ENCODE measurements at places on chromosomes 11 and 22.
A peak's percentile ranks its signal among the peaks of the same experiment; 100 is the strongest.

DNA sequence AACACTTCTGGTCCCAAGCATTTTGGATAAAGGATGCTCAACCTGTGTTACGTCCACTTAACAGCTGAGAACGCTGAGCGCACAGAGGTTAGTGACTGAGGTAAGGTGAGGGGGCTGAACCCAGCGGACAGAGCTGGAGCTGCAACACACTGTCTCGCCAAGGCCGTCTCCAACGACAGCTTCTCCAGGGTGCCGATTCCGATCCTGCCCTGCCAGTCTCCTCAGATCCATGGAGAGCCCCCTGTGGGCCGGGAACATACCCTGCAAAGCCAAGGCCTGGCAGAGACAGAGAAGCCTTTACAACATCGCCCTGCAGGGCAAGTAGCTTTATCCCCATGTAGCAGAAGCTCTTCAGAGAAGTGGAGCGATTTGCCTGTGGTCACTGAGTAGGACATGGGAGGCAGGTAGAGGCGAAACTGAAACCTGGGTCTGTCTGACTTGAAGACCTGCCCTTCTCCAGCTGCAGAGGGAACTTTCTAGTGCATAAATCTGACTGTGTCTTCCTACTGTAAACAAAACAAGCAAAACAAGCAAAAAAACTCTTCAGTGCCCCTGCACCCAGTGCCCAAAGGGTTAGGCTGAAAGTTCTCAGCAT lies 72.8 kb downstream of the SCUBE1 start:
- no peaks in the 10 kb centered on the region for H3K36me3 ChIP-seq
- H3K4me3 ChIP-seq, result no peak overlapping the region
- no peak overlapping the region for H3K27ac ChIP-seq
- no peaks in the 10 kb centered on the region for H3K4me1 ChIP-seq
- no peaks in the 10 kb centered on the region for H3K27me3 ChIP-seq

- H3K36me3 ChIP-seq, result no peaks in the 10 kb centered on the region
- peak; percentile 17 for DNase-seq
- H3K4me3 ChIP-seq, result no peak overlapping the region
- H3K27ac ChIP-seq, result no peak overlapping the region
- peaks cover 29% of the 10 kb centered on the region for H3K4me1 ChIP-seq
Measured at GRCh38 chr11:34327804-34328631, 29.8 kb downstream of the ABTB2 start.

DNA sequence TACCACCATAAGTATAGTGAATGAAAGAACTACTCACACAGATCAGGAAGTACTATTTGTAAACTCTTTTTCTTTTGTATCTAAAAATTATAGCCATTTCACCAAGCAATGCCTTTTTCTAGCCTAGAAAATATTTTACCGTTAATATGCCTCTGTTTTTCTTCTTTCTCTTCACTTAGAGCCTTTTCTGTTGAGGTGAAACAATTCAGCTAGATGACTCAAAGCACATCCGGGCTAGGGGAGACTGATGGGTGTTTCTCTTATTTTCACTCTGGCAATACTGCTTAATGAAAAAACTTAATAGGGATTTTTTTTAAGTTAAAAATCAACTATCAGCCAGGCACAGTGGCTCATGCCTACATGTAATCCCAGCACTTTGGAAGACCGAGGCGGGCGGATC lies 93.3 kb downstream of the SGSM3 start:
- no peak for DNase-seq
- H3K4me3 ChIP-seq, result no peak overlapping the region
- no peaks in the 10 kb centered on the region for H3K4me1 ChIP-seq

DNA sequence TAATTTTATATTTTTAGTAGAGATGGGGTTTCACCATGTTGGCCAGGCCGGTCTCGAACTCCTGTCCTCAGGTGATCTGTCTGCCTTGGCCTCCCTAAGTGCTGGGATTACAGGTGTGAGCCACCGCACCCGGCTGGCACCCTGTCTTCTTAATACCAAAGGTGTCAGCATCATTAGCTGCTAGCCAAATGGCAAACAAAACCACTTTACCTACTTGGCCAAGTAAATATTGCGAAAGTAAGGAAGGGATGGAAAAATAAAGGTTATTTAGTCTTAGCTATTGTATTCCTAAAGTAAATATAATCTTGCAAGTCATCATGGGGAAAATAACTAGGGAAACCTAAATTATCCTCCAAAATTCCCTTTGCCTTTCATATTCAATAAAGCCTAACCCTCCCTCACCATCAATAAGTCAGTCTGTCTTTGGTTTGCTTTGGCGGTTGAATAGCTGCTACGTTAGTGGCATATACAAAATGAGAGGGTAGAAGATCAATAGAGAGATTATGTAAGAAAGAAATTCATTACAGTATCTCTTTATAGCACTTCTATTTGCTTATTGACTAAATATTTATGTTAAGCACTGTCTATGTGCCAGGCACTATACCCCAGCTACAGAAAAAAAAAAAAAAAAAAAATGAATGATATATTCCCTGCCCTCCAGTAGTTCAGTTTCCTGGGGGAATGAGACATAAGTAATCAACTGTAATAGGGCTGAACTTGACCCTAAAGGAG lies 40.2 kb upstream of the CFAP300 start:
- H3K36me3 ChIP-seq, result no peaks in the 10 kb centered on the region
- H3K4me1 ChIP-seq, result no peaks in the 10 kb centered on the region
- peak; percentile 14 for DNase-seq
- H3K27ac ChIP-seq, result no peak overlapping the region
- no peaks in the 10 kb centered on the region for H3K27me3 ChIP-seq

- no peak overlapping the region for H3K4me3 ChIP-seq
- H3K27ac ChIP-seq, result no peak overlapping the region
- no peaks in the 10 kb centered on the region for H3K27me3 ChIP-seq
- H3K36me3 ChIP-seq, result no peaks in the 10 kb centered on the region
- DNase-seq, result no peak
Measured at GRCh38 chr11:23143022-23143421, 282.7 kb upstream of the CCDC179 start.

- no peaks in the 10 kb centered on the region for H3K27me3 ChIP-seq
- H3K36me3 ChIP-seq, result no peaks in the 10 kb centered on the region
- H3K27ac ChIP-seq, result no peak overlapping the region
- no peak for DNase-seq
- H3K4me1 ChIP-seq, result no peaks in the 10 kb centered on the region
Measured at GRCh38 chr11:86865436-86865835, 65.1 kb downstream of the PRSS23 start.

DNA sequence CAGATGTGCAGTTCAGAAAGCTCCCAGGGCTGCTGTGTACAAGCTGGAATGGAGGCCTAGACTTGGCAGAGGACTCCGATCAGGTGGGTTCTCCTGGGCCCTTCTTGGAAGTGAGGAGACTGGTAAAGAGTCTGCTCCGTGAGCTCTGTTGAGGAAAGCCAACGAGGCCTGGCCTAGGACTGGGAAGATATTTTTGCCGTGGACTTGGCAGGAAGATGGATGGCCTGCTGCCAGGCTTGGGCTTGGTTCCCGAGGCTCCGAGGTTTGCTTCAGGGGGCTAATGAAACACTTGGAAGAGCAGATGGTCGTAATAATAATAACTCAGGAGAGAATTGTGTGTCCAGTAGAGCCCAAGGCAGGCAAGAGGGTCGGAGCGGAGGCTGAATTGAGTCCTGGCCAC lies 3.9 kb downstream of the GALR3 start:
- H3K27me3 ChIP-seq, result no peaks in the 10 kb centered on the region
- DNase-seq, result no peak
- H3K4me3 ChIP-seq, result no peak overlapping the region
- no peak overlapping the region for H3K27ac ChIP-seq
- peaks cover 15% of the 10 kb centered on the region for H3K36me3 ChIP-seq

GRCh38 chr11:128828350-128828749 lies 38.7 kb downstream of the KCNJ1 start:
- DNase-seq, result no peak
- no peak overlapping the region for H3K4me3 ChIP-seq
- no peak overlapping the region for H3K27ac ChIP-seq
- peaks cover 15% of the 10 kb centered on the region for H3K4me1 ChIP-seq

DNA sequence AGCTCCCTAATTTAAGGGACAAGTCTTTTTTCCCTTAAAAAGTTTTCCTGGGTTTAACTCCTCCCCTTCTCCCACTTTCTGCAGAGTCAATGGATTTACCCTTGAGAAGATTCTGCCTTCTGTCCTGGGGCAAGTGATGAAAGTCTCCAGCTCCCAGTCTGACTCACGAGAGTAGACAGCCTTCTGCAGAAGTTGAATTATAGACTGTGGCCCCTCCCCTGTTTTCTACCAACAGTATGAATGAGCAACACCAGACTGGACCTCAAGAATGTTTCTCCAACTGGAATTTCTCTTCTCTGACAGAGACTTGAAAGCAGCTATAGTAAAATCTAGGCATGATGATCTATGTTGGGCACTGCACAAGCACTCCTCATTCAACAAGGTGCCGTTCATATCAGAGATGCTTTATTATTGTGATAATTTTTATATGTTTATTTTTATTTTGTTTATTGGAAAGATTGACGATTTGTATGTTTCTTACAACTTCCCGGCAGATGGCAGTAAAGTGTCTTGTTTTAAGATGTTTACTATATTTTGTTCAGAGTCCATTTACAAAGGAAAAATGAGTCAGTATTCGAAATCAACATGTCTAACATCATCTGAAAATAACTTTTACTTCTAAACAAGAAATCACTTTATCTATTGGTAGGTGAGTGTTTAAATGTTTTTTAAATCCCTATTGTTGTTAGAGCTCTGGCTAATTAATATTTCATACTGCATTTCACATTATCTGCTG lies 56.6 kb downstream of the LMO2 start:
- no peaks in the 10 kb centered on the region for H3K36me3 ChIP-seq
- no peak for DNase-seq
- no peak overlapping the region for H3K4me3 ChIP-seq
- no peaks in the 10 kb centered on the region for H3K27me3 ChIP-seq
- H3K4me1 ChIP-seq, result no peaks in the 10 kb centered on the region

GRCh38 chr11:69200331-69201065 lies 44.8 kb downstream of the SMIM38 start:
- peak; percentile 10 for DNase-seq
- no peaks in the 10 kb centered on the region for H3K27me3 ChIP-seq
- H3K27ac ChIP-seq, result no peak overlapping the region
- no peak overlapping the region for H3K4me3 ChIP-seq
- no peaks in the 10 kb centered on the region for H3K36me3 ChIP-seq

DNA sequence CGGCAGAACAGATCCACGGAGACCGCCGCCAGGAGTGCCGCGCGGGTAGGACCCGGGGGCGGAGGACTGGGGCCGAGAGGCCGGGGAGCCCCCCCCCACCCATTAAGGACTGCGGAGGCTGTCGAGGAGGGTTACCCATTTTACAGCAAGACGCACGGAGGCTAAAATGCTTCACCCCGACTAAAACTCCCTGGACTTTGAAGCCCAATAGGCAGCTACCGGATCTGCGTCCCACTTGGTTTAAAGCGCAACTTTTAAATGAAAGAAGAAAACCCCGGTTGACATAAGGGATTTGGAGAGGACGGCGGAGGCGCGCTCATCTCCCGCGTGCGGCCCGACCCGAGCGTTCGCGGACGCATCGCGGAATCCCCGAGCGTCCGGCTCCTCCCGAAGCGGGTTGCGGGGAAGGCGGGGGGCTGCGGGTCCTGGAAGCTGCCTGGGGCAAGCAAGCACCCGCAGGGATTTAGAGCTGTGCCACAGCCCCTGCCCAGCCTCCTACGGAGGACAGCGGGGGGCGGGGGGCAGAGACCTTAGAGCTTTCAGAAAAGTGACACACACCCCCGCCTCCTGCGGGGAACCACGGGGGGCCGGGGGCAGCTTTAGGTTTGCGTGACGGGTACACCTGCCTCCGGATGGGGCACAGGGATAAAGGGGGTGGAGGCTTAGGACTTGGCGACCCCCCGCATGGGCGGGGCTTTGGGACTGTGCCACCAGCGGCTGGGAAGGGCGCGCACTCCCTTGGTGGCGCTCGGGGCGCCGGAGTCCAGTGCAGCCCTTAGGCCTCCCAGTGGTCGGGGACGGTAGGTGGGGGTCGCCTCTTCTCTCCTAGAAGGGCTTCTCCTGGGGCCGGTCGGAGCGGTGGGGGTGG lies 760 bp upstream of the CELSR1 start:
- peaks cover 18% of the 10 kb centered on the region for H3K4me1 ChIP-seq
- no peak for DNase-seq
- H3K27me3 ChIP-seq, result no peaks in the 10 kb centered on the region

DNA sequence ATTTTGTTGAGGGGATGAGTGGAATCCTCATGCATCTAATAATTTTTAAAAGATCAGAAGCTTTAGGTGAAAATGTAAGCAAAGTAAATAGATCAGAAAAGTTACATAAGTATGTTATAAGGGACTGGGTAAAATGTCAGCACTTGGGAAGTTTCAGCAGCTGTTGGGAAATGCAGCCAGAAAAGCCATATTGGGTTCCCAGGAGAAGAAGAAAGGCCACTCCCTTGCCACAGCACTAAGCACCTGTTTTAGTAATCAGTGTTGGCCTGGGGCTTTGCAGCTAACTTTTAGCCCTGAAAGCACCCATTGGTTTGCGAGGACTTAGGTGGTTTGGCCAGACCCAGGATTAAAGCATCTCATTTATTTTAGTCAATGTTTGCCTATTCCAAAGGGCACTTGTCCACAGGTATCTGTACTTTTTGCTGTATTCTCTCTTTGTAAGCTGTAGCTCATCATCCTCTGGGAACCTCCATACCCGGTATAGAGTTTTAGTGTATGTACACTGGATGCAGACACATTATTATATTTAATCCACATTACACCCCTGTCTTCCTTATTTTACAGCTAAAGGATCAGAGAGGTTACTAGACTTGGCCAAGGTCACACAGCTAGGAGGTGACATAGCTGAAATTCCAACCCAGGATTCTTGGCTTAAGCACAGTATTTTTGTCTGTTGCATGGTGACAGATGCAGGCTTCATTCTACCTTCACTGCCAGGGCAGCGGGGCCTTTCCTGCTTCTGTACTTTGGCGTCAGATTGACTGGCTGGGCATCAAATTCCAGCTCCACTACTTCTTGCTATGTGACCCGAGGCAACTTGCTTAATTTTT lies 127.7 kb upstream of the SESN3 start:
- H3K4me1 ChIP-seq, result no peaks in the 10 kb centered on the region
- no peak overlapping the region for H3K4me3 ChIP-seq
- no peaks in the 10 kb centered on the region for H3K27me3 ChIP-seq
- H3K36me3 ChIP-seq, result no peaks in the 10 kb centered on the region
- no peak for DNase-seq

- no peak for DNase-seq
- H3K36me3 ChIP-seq, result no peaks in the 10 kb centered on the region
- H3K4me3 ChIP-seq, result no peak overlapping the region
- H3K27ac ChIP-seq, result no peak overlapping the region
- no peaks in the 10 kb centered on the region for H3K27me3 ChIP-seq
Measured at GRCh38 chr11:61718621-61719302, 33.7 kb upstream of the MYRF start.

- H3K4me1 ChIP-seq, result no peaks in the 10 kb centered on the region
- DNase-seq, result no peak
- H3K36me3 ChIP-seq, result no peaks in the 10 kb centered on the region
- H3K4me3 ChIP-seq, result no peak overlapping the region
- no peak overlapping the region for H3K27ac ChIP-seq
Measured at GRCh38 chr11:114416441-114416961, 16.0 kb downstream of the RBM7 start.

DNA sequence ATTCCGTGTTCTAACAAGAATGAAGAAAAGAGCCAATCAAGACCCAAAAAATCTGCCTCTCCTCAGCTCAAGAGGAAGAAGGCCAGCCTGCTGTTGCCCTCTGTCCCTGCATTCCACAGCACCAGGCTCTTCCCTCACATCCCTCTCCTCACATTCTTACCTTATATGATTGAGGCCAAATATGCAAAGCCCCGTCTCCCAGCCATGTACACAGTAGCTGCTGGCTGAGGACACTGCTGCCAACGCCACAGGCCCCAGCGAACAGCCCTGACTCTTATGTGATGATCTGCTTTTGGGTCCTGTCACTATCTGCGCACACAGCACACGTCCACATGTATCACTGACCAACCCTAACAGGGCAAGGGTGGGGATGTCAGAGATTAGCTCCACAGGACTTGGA lies 60.2 kb downstream of the MICAL3 start:
- no peak overlapping the region for H3K27ac ChIP-seq
- no peaks in the 10 kb centered on the region for H3K36me3 ChIP-seq
- no peak for DNase-seq
- peaks cover 4% of the 10 kb centered on the region for H3K4me1 ChIP-seq
- H3K27me3 ChIP-seq, result no peaks in the 10 kb centered on the region

Measured in body of pancreas (tissue), 4 donors.